Activated CD8-positive, alpha-beta T cell treated with anti-CD3 and anti-CD28 coated beads for 36 hours (primary cell): ENCODE measurements at places on chromosomes 1 and 21.

- DNase-seq: no peak
Observed at GRCh38 chr1:47399846-47400155, 16.3 kb upstream of the FOXE3 start.

- no peak for DNase-seq
Observed at GRCh38 chr1:86061551-86061990, 95.0 kb downstream of the COL24A1 start.

- DNase-seq: no peak
Observed at GRCh38 chr1:226097866-226098625, 35.5 kb downstream of the H3-3A start.

- peak; percentile 58 for DNase-seq
Observed at GRCh38 chr1:243508303-243508713, 252.5 kb downstream of the SDCCAG8 start.

GRCh38 chr1:223326776-223327175, 37.2 kb downstream of the SUSD4 start:
- DNase-seq: no peak

DNA sequence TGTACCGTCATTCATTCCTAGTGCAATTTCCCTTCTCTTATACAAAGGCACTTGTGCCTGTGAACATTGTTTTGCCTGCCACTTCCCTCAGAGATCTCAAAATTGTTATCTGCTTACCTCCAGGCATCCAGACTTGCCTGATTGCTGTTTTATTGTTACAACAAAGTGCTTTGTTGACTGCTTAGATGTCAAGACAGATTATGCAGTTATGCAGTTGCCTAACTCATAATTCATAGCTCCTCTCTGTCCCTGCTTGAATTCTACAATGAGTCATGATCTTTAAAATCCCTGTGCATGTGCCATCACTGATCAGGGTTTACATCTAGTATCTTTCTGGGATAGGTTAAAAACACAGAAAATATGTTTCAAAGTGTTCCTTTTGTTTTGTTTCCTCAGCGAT, 24.5 kb downstream of the CXADR start:
- DNase-seq: no peak

DNA sequence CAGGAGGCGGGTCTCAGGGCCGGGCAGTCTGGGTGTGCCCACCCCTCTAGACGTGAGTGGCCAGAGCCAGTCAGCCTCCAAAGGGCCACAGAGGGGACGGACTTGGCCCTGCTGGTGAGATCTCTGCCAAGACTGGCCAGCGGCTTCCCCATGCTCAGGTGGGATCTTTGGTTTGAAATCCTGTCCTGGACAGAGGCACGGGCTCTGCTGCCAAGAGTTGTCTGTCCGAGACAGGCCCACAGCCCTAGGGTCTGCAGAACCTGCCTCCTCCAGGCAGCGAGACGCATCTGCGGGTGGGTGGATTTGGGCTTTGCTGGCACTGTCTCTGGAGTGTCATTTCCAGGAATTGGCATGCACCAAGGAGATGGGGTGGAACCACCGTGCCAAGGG, 44.3 kb upstream of the CCDC27 start:
- no peak for DNase-seq

DNA sequence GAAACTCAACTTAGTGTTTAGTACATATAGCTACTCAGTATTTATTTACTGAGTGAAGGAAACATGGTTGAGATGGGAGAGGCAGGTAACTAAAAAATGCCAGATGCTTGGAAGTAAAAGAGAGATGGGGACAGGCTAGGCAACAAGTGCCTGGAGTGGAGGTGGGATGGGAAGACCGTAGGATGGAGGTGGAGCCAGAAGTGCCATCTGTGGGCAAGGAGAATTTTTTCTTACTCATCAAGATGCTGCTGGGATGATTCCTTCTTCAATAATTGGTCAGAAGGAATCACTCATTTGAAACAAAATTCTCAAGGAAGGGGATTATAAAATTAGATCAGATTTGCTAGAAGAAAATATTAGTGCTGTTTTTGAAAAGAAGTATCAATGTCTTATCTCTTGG, 72.9 kb downstream of the IFI44 start:
- DNase-seq: no peak

DNA sequence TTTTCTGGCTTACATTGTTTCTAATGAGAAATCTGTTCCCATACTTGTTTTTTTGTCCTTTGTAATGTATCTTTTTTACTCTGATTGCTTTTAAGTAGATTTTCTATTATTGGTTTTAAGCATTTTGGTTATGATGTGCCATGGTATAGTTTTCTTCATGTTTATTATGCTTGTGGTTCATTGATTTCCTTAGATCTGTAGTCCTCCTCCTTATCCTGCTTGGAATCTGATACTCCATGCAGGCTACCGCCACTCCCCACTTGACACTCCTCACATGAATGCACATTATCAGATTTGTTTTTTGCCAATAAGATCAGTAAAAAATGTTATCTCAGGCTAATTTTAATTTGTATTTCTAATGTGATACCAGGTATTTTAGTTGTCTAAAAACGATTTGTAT, 20.8 kb downstream of the UROD start:
- DNase-seq: no peak

GRCh38 chr1:2642560-2643413, 10.0 kb upstream of the MMEL1 start:
- peak; percentile 96 for DNase-seq

DNA sequence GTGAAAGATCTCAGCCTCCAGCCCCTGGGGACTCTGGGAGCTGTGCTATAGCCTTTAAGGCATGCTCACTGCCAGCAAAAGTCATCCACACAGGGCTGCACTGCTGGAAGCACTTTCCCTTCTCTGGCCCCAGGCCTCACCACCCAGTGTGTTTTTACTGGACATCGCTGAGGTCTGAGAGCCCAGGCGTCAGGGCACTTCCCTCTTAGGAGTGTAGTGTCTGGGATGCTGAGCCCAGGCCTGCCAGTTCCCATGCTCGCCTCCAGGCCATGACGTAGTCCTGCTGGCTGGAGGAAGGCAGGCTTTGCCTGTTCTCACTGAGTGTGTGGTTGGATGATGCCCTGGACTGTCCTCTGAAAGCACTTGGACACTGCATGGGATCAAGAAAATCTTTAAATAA, 101.2 kb downstream of the GDAP2 start:
- no peak for DNase-seq

DNA sequence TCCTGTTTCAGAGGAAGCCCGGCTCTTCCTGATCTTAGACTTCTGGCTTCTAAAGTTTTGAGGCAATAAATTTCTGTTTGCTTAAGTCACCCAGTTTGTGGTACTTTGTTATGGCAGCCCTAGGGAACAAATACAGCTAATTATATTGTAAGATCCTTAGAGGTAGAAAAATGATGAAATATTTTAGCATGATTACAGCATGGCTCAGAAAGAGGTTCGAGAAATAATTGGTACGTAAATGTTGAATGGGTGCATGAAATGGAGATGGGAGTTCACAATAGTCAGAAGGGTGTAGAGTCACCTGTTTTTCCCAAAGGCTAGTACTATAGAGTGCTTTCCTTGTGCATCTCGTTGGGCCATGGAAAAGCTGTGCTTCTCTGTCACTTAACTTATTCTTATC, 123.5 kb downstream of the RUNX1 start:
- no peak for DNase-seq

DNA sequence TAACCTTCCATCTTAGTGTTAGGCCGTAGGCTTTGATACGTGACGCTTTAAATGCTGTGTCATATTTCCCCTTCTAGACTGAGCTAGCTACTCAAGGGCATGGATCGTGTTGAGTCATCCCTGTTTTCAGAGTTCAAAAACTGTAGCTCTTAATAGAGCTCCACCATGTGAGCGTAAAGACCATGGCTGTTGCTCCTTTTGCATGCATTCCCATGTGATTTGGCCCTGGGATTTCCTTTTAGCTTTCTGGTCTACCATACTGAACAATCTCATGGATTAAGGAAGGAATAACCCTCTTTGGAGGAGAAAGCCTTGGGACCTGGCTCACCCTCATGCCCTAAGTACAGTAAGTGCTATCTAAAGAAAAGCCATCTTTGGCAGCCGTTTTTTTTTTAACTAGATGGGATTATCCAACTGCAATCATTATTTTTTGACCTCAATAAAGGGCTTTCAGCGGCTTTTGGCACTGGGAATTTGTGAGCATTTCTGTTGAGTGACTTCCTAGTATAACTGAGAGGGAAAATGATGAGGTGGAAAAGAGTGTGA, 76.6 kb downstream of the PLPP3 start:
- no peak for DNase-seq

DNA sequence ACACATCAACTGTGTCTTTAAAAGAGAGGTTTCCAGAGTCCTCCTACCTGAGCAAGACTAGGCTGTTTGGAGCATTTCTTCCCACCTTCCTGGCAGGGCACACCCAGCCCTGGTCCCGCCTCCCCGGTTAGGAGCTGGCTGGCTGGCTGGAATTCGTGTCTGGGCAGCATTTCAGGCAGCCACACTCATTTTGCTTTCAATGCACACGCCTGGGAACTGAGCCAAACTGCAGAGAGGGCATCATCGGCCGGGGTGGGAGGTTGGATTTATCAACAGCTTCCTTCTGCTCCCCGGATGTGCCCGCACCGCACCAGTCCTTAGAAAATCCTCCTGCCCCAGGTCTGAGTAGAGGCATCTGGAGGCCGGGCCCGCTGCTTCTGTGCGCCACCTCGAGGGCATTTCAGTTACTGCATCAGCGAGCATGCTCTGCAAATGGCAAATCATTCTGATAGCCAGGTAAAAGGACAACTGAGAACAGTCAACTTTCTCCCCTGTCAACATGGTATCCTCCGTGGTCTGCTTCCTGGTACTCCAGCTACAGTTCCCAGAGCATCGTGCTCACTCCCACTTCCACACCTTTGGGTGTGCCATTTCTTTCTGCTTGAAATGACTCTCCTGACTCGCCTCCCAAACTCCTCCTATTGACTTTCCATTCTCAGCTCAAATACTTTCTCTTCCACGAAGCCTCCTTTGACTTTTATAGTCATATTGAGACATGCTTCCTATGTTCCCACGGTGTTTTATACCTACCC, 20.6 kb downstream of the TCEA3 start:
- peak; percentile 93 for DNase-seq

GRCh38 chr1:92447033-92447681, 39.6 kb downstream of the GFI1 start:
- DNase-seq: no peak

DNA sequence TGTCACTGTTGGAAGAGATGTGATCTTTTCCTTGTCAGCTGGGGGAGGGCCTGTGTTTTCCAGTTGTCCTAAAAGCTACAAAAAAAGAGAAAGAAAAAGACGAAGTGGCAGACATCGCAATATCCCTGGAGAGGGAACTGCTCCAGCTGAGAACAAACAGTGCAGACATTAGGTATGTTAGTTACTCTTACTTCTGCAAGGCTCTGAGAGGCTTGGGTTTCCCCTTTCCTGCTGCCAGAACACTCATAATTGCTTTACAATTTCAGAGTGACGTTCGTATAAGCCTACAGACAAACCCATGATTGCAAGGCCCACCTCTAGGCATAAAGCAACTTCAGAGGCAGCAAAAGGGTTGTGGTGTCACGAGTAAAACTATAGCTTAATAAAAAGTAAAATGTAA, 31.1 kb downstream of the CD160 start:
- DNase-seq: no peak

GRCh38 chr1:15312626-15313411, 65.8 kb downstream of the FHAD1 start:
- no peak for DNase-seq

GRCh38 chr1:47849591-47850261, 147.5 kb downstream of the TRABD2B start:
- DNase-seq: no peak

DNA sequence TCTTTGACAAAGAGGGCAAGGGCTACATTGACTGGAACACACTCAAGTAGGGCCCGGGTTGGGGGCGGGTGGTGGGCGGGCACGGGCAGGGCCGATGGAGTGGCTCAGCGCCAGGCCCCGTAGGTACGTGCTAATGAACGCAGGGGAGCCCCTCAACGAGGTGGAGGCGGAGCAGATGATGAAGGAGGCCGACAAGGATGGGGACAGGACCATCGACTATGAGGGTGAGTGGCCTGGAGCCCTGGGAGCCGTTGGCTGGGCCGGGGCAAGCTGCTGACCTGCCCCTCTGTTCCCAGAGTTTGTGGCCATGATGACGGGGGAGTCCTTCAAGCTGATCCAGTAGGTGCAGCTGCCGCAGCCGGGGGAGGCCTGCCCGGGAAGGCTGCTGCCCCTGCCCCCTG, 1.8 kb downstream of the CALML6 start:
- DNase-seq: no peak

GRCh38 chr1:53681977-53682685, 56.8 kb downstream of the GLIS1 start:
- peak; percentile 59 for DNase-seq

DNA sequence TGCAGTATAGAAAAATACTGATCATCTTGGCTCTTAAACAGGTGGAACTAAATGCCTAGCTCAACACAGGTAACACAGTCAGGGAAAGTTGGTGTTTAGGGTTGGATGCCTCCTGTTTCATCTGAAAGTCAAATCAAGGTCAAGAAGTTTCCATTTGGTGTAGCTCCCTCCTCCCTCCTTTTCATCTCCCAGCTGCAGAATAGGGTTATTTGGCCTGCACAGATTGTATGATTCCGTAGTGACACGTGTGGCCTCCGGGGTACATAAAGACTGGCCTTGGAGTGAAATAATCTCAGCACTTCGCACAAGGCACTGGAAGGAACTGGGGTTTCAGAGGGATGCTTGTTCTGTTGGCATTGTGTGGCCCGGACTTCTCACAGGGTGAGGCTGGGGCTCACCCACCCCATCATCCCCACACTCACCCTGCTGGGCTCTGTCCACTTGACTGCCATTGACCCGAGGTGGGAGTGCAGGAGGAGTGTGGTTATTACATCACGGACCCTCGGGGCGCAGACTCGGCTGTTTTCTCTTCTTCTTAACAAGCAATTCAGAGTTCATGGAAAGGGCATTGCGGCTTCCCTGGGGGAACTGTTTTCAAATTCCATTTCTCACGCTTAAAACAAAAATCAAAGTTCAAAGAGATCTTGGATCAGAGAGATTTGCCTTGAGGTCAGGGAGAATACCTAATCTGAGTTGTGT, 18.4 kb downstream of the IGSF5 start:
- no peak for DNase-seq

- DNase-seq: no peak
Observed at GRCh38 chr1:229665912-229666558, 40.0 kb downstream of the URB2 start.

DNA sequence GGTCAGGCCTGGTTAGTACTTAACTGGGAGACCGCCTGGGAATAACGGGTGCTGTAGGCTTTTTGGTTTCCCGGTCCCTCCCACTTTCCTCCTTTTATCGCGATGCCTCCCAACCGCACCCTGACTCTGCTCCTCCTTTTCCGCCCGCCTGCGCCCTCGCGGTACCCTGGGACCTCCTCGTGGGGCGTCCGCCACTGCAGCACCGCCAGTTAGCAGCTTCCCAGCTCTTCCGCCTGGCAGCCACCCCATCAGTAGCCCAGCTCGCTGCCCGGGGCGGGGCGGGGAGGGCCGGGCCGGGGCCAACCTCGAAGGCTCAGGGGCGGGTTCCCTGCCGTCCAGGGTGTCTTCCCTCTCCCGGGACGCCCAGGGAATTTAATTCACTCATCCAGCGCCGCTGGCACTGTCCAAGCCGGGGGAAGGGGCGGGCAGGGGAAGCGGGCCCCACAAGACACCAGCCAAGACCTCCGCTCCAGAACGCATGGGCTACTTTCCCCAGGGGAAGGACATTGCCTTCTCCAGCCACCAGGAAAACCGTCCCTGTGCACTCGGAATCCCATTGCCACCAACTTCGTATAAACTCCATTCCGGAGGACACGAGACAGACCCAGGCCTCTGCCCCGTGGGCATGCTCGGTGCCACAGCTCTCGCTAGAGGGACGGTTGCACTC, 2.0 kb upstream of the ZNF678 start:
- DNase-seq: no peak
